ENCODE measurements at places on chromosomes 5 and 9. TPM values are rescaled to one million over a fixed set of nuclear protein-coding genes. Genes with fewer than 3 reads are reported as not detected.

C5orf58 gene
- total RNA-seq = not detected

ARL14EPL gene
- total RNA-seq = 0.89 TPM

LCN12 gene
- total RNA-seq = 0.12 TPM

CCDC171 gene
- 4.5 TPM for total RNA-seq

All from uterine smooth muscle cell (primary cell).